ENCODE measurements at places on chromosomes 12 and 14. TPM values are rescaled to one million over a fixed set of nuclear protein-coding genes. Genes with fewer than 3 reads are reported as not detected.

DNA sequence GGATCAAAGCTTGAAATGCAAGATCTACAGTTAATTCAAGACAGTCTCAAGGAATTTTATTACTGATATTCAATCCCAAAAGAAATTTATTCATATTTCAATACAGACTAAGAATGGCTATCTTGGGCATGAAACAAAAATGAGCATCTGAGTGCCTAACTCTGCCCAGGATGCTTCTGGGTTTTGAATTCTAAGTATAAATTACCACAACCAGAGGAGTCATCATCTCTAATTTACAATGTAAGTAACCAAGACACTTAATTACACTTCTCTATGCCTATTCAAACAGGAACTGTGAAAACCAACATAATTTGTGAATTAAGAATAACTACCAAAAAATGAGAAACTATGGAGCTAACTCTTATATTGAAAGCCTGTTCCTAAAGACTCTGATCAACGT is 14.1 kb downstream of the OSBPL8 start:
- no peak for DNase-seq

DNA sequence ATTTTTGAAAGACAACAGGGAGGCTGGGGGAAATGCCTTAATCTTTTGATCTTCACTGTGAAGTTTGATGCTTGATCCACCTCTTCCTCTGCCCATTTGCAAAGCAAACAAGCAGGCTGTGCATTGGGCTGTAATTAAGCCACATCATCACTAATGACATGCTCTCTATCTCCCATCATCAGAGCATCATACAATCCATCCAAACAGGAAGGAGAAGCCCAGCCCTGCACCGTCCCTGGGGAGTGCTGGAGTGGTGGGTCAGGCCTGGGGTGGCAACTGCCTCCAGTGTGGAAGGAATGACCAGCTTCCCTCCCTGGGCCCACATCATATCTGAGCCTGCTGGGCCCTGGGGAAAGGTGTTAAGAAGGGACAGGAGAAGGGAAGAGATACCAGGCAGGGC is 6.9 kb upstream of the KRT74 start:
- DNase-seq: no peak

DNA sequence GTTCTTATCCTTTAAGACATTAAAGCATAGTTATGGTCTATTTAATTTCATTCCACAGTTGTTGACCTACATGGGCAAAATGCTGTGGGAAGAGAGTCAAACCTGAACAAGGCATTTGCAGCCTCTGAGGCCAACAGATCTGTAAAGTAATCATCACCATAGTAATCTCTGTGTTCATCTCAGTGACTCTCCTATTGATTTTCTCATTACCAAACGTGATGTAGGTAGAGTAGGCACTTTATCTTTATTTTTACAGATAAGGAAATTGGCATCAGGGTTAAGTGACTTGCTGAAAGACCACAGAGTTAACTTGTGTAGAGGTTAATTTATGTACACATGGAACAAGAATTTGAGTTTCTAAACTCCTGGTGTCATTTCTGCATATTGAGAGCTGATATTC is 203.0 kb downstream of the ESR2 start:
- no peak for DNase-seq

DNA sequence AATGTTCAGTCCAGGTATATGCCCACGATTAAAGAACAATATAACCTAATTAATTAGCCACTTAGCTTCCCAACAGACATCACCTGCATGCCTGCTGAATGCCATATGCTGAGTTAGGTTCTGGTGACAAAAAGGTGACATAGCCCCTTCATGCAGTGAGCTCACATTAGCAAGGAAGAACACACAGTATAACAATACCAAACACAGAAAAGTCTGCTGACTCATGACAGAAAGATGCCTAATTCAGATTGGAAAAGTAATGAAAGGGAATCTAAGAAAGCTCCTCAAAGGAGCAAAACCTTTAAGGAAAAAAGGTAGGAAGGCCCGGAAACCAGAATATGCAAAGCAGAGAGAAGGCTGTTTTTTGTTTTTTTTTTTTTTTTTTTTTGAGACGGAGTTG is 59.0 kb downstream of the FERMT2 start:
- DNase-seq: no peak

DNA sequence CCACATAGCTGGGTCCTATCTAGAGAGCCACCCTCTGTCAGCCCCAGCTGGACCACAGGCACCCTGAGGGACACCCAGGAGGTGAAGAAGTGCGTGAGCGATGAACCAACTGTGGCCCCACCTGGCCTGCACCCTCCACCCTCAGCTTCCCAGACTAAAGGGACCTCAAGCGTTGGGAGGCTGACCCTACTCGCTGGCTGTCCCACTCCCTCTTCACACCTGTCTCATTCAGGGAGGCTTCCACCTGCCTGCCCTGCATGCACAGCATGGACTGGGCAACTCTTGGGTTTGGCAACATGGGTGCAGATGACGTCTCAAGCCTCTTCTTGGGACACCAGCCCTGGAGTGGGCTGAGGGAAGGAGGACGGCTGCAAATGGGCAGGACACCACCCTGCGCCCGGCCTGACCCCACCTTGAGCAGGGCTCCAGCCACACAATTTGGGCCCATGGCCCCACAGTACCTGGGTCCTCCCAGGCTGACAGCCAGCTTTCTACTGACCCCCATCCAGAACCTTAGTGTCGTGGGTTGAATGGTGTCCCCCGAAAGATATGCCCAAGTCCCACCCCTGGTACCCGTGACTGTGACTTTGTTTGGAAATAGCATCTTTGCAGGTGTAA is 2.1 kb downstream of the TMEM179 start:
- DNase-seq: no peak

- no peak for DNase-seq
These were observed 53.8 kb downstream of the STAB2 start for GRCh38 chr12:103640831-103641230.

DNA sequence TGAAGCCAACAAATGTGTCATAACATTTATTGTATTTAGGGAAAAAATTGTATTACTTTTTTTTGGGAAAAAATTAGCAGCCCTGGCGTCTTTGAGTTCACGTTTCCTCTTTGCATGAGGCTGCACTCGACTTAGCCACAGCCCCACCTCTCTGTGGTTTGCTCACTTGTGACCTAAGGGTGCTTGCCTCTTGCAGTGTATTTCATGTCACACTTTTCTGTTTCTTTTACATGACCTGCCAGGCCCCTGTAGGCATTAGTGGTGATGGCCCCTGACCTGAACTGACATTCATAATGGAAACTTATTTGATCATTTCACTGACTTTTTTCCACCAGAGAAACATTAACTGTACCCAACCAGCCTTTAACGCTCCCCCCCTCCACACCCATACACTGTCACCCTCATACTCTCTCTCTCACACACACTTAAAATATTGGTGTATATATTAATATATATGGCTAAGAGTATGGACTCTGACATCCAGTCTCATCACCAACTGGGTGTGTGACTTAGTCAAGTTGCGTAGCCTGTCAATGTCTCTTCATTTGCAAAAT is 122.9 kb downstream of the PRKCH start:
- DNase-seq: no peak

DNA sequence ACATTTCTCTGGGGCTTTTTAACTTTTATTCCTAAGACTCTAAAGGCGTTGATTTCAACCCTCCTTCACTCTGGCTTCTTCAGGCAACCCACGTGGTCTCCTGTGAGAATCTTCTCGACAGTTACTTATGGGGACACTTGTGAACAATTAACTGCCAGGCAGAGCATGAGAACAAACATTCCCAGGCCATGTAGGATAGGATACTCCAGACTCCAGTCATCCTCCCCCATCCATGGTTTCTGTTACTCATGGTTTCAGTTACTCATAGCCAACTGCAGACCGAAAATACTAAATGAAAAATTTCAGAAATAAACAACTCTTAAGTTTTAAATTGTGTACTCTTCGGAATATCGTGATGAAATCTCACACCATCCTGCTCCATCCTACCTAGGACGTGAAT is 19.5 kb downstream of the GPR68 start:
- DNase-seq: no peak

The ARMH4 gene
- total RNA-seq: not detected

The FAM181A gene
- total RNA-seq: not detected

The MGP gene
- total RNA-seq: not detected

Measured in activated B cell treated with CpG ODN at 0.5 μM for 24 hours (primary cell).